ENCODE measurements at places on chromosomes 3 and 15.

DNA sequence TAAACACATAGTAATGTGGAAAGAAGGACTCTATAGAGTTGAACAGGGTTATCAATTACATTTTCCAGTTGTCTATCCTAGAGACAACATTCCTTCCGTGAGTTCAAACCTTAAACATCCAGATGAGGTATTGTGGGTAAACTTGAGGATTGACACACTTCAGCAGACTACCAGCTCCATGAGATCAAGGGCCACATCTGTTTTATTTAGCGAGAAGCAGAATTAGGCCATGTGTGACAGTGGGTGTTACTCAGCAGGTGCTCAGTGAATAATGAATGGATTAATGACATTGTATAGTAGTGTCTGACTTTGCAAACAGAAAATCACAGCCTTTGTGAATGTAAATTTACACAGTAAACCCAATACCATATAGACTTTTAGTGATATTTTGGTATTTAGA is 941.1 kb upstream of the CFAP20DC start:
- peaks cover 2% of the 10 kb centered on the region for H3K4me1 ChIP-seq
- peaks cover 18% of the 10 kb centered on the region for H3K27me3 ChIP-seq
- H3K36me3 ChIP-seq: no peaks in the 10 kb centered on the region
- H3K27ac ChIP-seq: no peak overlapping the region
- no peak overlapping the region for H3K4me3 ChIP-seq
- no peak for DNase-seq

DNA sequence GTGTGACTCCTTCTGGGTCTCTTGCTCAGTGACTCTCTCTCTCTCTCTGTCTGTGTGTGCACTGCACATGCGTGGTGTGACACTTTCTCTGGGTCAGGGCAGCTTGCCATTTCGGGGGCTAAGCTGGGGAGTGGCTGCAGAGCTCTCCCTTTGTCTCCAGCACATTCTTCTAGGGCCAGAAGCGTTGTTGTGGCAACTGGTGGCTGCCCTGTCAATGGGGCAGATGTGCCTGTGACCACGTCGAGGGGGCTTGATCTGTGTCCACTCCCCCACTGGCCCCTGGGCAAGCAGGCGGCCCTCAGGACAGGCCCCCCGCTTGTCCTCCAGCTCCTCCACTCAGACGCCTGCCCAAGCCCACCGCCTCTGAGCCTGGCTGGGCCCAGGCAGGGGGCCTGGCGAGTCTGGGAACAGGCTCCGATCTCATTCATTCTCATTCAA is 67.8 kb downstream of the WNT7A start:
- no peaks in the 10 kb centered on the region for H3K4me1 ChIP-seq
- H3K36me3 ChIP-seq: peaks cover 1% of the 10 kb centered on the region
- DNase-seq: no peak
- no peaks in the 10 kb centered on the region for H3K27me3 ChIP-seq
- no peak overlapping the region for H3K4me3 ChIP-seq

- peaks cover 42% of the 10 kb centered on the region for H3K36me3 ChIP-seq
- H3K27me3 ChIP-seq: no peaks in the 10 kb centered on the region
- H3K27ac ChIP-seq: no peak overlapping the region
- peak; percentile 59 for DNase-seq
- no peaks in the 10 kb centered on the region for H3K4me1 ChIP-seq
Observed at GRCh38 chr3:126025116-126025729, 56.2 kb downstream of the ROPN1B start.

- H3K4me3 ChIP-seq: no peak overlapping the region
- no peaks in the 10 kb centered on the region for H3K27me3 ChIP-seq
- peaks cover 17% of the 10 kb centered on the region for H3K4me1 ChIP-seq
- H3K27ac ChIP-seq: peak overlapping the region; percentile 23
- H3K36me3 ChIP-seq: peaks cover 2% of the 10 kb centered on the region
- peak; percentile 66 for DNase-seq
Observed at GRCh38 chr3:120506828-120507774, 56.3 kb upstream of the FSTL1 start.

DNA sequence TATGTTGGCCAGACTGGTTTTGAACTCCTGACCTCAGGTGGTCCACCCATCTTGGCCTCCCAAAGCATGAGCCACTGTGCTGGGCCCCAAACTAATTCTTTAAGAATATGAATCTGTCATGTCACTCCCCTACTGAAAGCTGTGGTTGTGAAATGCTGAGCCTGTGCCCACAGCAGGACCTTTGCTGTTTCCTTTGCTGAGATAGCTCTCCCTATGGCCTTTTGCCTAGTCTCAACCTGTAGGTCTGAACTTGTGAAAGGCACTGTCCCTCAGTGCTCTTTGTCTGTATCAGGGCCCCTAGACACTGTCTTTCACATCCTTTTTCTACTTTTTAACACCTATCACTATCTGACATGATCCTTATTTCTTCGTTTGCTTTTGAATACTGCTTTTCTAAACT is 62.7 kb upstream of the CCR4 start:
- peaks cover 3% of the 10 kb centered on the region for H3K4me1 ChIP-seq
- H3K27me3 ChIP-seq: peaks cover 10% of the 10 kb centered on the region
- H3K4me3 ChIP-seq: no peak overlapping the region
- H3K27ac ChIP-seq: no peak overlapping the region
- H3K36me3 ChIP-seq: no peaks in the 10 kb centered on the region

DNA sequence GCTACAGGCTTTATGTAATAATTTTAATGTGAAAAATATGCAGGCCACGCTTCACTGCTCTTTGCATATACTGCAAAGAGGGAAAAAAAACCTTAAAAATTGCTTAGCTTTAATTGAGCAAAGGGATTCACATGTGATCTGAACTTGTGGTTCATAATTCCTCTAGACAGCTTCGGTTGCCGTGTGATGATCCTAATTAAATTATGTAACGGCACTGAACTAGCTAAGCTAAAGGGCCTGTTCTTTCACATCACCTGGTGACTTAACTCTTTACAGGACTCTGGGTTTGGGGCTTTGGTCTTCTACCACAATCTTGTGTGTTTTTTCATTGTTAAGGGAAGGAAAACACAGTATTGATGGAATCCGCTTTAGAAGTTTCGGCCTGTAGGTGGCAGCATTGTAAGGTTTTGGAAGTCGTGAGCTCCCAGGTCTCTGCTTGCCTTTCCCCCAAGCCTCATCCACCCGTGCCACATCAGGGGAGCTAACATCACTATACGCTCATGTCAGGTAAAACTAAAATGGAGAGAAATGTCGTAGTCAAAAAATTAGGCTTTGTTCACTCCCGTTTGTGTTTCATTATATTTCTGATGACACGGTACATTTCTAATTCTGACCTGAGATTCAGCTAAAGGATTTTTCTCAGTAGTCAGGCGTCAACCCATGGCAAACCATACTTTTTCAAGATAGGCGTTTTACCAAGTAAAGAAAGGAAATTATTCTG is 205.6 kb upstream of the DPH6 start:
- H3K4me1 ChIP-seq: peaks cover 52% of the 10 kb centered on the region
- no peaks in the 10 kb centered on the region for H3K27me3 ChIP-seq
- no peak overlapping the region for H3K27ac ChIP-seq
- DNase-seq: peak; percentile 87
- no peak overlapping the region for H3K4me3 ChIP-seq

DNA sequence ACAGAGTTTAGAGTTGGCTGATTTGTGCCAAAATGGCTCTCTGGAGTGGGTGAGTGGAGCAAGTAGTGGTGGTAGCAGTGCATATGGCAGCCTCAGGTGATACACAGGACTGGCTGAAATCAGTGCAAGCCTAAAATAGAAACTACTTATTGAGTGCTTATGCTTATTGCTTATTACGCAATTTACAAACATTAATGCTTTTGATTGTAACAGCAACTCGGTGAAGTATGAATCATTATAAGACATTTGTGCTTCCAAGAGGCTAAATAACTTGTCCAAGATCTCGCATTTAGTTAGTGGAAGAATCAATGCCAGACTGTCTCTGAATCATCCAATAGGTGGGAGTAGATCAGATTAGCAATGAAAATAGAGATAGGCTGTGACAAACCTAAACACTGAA is 353.8 kb downstream of the NAALADL2 start:
- H3K4me3 ChIP-seq: no peak overlapping the region
- no peaks in the 10 kb centered on the region for H3K36me3 ChIP-seq
- H3K4me1 ChIP-seq: peaks cover 5% of the 10 kb centered on the region
- H3K27ac ChIP-seq: no peak overlapping the region
- no peak for DNase-seq

DNA sequence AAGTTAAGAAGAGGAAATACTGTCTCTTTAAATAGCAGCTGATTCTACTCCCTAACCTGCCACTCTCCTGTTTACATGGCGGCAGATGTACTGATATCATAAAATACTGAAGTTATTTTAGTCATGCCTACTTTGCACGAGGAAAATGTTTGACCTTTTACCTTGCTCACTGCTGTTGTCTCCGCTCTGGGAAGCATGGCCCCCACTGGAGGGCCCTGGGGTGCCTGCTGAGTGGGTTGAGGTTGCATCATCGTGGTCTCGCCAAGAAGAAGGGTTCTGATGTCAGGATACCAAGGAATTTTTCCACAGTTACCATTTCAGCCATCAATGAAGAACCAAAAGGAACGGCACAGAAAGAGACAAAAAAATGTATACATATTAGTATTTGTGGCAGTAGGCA is 16.7 kb downstream of the MEIS2 start:
- no peaks in the 10 kb centered on the region for H3K27me3 ChIP-seq
- peak overlapping the region; percentile 32 for H3K27ac ChIP-seq
- H3K4me3 ChIP-seq: no peak overlapping the region
- no peak for DNase-seq
- peaks cover 55% of the 10 kb centered on the region for H3K4me1 ChIP-seq

DNA sequence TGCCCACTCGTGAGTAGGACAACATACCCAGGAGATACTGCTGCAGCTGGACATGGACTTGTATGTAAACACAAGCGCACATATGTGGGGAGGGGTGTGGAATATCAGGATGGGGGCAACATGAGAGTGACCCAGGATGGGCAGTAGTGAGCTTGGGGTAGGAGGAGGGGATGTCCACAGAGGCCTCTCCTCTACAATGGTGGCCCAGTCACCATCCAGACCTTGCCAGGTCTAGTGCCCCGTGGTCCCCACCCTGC is 266 bp upstream of the ZBTB47 start:
- peaks cover 53% of the 10 kb centered on the region for H3K4me1 ChIP-seq
- H3K27me3 ChIP-seq: no peaks in the 10 kb centered on the region
- peaks cover 5% of the 10 kb centered on the region for H3K36me3 ChIP-seq
- no peak for DNase-seq
- peak overlapping the region; percentile 90 for H3K4me3 ChIP-seq

GRCh38 chr15:49328941-49329340 is 94.1 kb upstream of the FGF7 start:
- DNase-seq: no peak
- no peak overlapping the region for H3K27ac ChIP-seq
- H3K27me3 ChIP-seq: no peaks in the 10 kb centered on the region
- no peaks in the 10 kb centered on the region for H3K4me1 ChIP-seq

- H3K4me1 ChIP-seq: no peaks in the 10 kb centered on the region
- H3K27me3 ChIP-seq: no peaks in the 10 kb centered on the region
- no peak overlapping the region for H3K27ac ChIP-seq
Observed at GRCh38 chr15:94312946-94313345, 81.6 kb downstream of the MCTP2 start.

DNA sequence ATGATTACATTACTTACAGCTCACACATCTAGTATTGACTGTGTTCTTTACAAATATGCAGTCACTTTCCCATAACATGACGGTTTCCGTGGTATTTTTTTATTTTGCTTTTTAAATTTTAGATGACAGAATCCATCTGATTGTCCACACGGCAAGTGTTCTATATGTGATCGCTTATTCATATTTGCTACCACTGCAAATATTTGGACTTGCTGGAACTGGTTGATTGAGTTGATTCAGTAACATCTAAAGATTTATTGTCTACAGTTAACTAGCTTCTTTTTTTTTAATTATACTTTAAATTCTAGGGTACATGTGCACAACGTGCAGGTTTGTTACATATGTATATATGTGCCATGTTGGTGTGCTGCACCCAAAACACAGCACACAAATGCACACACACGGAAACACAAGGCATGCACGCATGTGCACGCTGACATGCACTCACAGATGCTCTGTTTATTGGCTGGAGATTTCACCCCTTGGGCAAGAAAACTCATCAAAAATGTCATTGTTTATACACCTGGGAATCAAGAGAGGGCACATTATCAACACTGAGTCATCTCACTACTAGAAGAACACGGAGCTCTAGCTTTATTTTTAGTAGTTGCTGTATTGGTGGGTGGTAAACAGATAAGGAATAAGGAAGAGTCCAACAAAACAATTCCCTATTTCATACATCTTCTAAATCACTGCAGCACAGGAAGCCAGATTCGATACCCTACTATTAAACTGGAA is 16.4 kb downstream of the ARRDC4 start:
- no peak for DNase-seq
- H3K27ac ChIP-seq: no peak overlapping the region
- H3K4me1 ChIP-seq: peaks cover 3% of the 10 kb centered on the region
- H3K4me3 ChIP-seq: no peak overlapping the region
